ENCODE measurements at places on chromosomes 3 and 15.

DNA sequence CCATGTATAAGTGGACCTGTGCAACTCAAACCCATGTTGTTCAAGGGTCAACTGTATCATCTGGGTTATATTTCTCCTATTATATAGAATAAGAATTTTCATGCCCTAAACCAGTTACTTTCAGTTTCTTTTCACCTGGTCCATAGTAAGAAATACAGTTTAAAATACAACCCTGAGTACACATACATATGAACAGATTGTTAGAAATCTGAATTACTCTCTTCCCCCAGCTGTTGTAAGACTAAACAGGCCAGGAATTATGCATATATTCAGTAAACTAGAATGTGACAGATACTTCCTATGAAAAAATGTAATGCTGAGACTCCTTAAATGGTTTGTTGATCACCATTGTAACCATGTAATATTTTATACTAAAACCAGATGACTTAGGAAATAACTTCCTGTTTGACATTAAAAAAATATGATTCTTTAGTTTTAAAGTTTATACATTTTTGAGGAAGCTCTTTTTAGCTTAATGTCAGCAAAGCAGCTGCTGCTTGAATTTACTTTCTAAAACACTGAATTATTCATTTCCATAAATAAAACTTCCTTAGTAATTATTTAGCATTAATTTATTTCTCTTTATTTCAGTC, 52.5 kb upstream of the ZCWPW2 start:
- DNase-seq: no peak

GRCh38 chr3:141100531-141101320, 49.6 kb downstream of the SPSB4 start:
- DNase-seq: no peak

GRCh38 chr3:8106921-8107320, 394.7 kb upstream of the LMCD1 start:
- DNase-seq: no peak

DNA sequence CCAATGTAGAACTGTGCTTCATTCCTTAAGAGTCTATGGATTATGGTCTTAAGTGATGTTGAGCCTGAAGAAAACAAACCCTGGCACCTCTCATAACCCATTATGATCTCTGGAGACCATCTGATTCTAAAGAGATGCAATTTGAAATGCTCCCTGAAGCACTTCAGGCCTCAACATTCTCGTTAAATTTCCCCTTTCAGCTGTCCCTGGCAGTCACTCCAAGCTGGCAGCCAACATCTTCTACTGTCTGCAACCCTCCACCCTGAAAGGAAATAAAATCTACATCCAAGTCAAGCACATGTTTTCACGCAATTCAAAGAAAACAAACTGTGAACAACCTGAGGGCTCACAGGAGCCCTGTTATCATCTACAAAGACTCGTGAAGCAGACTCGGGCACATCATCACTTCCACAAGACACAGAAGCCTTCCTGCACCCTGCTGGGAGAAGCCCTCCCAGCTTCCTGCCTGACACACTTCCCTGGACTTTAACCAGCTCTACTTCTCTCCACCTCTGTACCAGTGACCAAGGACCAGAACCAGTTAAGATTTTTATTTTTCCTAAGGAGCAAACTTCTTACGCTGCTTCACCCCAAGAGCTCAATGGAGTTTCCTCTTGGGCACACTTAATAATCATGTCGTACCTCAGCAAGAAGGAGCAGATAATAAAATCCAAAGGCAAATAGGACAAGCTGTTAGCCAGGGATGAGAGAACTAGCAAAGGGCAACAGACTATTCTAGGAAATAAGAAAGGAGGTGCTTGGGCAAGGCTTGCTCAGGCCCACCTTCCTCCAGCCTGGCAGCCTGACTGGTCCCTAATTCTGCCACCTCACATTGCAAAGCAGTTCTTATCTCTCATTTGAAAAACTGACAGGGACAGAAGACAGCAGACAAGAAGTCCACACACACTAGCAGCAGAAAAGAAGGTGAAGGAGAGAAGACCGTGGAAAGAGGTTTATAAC, 67.1 kb downstream of the MAGI1 start:
- DNase-seq: no peak

DNA sequence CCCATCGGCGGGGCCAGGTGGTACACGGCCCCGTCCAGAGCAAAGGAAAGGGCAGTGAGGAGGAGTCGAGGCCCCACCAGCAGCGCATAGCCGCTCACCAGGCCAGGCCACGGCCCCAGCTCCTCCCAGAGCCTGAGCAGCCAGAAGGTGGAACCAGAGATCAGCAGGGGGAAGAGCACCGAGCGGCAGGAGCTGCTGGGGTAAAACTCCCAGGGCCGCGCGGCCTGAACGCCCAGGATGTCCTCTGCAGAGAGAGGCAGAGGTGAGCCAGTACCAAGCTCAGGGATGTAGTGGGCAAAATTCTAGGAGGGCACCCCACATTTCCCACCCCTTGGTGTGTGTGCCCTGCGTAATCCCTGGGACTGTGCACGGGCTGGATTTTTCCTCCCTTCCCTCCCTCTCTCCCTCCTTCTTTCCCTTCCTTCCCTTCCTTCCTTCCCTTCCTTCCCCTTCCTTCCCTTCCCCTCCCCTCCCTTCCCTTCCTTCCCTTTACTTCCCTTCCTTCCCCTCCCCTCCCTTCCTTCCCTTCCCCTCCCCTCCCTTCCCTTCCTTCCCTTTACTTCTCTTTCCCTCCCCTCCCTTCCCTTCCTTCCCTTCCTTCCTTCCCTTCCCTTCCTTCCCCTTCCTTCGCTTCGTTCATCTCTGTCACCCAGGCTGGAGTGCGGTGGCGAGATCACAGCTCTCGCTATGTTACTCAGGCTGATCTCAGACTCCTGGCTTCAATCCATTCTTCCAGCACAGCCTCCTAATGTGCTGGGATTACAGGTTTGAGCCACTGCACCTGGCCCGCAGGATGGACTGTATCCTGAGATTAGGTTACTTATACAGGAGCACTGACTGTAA, 6.3 kb upstream of the NCBP2 start:
- DNase-seq: no peak

DNA sequence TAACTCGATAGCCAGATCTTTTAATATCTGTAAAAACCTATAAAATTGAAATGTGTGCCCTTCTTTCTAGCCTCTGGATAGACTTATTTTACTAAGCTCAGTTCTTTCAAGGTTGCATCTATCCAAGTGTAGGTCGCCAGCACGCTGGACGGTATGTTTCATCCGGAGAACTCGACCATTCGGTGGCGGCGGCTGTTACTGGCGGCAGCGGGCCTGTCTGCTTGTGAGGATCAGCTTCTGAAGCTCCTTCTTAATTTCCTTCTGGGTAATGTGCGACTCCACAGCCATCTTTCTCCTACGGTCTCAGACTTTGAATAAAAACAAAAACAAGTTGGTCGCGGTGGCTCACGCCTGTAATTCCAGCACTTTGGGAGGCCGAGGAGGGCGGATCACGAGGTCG, 4.1 kb downstream of the PP2D1 start:
- no peak for DNase-seq

DNA sequence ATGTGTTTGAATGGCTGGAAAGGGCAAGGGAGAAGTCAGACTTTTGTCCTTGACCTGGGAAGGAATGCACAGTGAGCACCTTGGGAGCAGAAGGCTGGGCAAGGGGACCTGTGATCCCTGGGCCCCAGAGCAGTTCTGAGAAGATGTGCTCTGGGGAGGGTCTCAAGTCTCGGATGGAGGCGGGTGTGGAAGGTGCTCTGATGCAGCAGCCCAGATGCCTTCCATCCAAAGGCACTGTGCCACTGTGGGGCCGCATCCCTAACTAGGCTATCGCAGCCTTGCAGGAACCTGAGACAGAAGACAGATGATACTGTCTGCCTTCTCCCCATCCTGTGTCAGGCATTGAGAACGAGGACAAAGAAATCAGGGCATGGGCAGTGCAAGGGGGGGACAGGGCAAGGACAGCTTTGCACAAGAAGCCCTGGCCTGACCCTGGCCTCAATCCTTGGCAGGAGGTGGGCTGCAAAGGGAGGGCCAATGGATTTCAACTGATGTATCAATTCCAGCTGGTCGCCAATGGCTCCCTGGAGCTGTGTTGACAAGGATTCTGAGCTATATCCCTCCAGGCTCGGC, 14.6 kb upstream of the PRKCD start:
- DNase-seq: no peak

DNA sequence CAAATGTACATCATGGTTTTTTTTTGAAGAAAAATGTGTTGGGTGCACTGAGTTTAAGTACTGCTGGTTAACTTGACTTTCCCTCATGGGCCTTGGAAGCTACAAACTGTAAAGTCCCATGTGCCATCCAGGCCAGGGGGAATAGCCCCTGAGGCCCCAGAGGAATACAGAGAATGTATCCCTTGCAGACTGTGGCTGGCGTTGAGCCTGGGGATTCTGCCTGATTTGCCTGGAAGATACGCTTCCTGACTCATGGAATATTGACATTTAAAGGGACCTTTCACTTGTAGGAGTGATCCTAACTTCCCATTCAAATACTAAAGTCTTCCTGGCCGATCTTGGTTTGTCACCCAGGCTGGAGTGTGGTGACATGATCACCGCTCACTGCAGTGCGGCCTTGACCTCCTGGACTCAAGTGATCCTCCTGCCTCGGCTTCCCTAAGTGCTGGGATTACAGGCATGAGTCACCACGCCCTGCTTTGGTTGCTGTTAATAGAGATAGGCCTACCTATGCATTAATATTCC, 42.0 kb downstream of the ADAMTSL3 start:
- DNase-seq: no peak
